ENCODE measurements at places on chromosomes 7 and 10.

DNA sequence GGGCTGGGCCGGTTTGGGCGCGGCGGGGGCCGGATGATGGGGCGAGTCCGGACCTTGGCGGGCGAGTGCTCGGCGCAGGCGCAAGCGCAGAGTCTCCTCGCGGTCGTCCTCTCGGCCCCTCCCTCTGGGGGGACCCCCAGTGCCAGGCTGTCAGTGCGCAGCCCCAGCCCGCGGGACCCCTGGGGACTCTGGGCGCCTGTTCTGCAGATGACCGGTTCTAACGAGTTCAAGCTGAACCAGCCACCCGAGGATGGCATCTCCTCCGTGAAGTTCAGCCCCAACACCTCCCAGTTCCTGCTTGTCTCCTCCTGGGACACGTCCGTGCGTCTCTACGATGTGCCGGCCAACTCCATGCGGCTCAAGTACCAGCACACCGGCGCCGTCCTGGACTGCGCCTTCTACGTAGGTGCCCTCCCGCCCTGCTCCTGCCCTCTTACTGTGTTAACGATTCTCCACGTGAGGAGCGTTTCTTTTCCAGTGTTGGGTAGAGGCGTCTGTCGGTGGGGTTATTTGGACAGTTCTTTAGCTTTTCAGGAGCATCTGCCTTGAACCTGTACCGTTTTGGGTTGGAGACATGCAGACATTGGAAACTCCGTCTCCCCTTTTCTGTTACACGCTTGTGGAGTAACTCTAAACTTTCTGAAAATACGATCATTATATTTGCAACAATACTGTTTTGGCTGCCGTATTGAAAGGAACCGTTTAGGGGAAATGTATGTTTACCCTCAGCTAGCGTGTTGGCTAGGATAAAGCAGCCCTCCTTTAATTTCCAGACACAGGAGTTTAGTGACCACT lies 706 bp downstream of the BUB3 start:
- no peak for DNase-seq

DNA sequence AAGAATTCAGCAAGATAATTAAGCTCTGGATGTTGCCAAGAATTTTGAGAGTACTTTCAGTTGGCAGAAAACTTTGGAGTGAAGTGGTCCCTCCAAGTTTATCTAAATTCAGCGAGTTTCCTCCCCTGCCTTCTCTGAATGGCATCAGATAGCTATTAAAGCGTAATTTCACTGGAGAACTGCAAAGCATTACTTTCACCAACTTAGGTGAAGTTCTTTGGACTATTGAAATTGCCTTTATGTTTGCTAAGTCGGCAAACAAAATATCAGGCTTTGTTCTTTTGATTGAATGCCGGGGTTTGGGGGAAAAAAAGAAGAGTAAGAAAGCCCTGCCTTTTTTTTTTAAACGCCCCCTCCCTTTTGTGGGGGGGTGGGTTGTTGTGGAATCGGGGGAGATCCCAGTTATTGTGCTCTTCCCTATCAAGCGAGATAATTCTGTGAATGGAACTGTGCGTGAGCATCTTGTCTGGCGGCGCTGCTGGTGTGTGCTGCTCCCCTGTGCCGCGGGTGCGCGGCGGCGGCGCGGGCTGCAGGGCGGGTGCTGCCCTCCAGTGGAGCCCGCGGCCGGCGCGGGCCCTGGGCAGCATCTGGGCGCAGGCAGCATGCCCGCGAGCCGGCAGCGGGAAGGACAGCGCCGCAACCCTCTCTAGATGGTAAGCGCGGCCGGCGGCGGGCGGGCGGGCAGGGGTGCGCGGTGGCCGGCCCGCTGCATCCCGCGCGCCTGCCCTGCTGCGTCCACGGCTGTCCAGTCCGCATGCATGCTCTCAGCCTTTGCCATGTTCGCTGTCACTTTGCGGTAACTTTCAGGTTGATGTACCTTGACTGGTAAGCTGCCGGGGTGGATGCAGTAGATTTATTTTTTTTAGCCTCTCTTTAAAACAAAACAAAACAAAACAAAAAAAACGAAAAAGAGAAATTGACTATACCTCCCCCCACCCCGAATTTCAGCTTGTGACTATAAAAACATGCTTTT lies 176.5 kb downstream of the TCF7L2 start:
- peak; percentile 71 for DNase-seq

DNA sequence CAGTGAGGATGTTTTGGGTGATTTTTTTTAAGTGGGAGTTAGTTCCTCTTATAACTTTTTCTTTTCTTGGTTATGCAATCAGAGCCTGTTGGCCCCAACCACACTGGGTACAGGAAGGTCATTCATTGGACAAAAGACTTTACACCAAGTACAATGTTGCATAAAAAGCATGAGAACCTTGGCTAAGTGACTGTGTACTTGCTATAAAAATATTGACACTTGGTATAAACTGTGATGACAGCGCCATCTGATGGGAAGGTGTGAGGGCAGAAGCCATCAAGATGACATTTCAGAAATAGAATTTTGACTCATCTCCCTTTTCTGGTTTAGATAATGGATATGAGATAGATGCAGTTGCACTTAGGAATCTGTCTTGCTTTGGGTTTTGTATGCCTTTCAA lies 126.4 kb upstream of the CCDC6 start:
- no peak for DNase-seq

GRCh38 chr7:73972614-73973013 lies 55.4 kb upstream of the ELN start:
- DNase-seq, result no peak

GRCh38 chr7:46943996-46944395 lies 637.9 kb downstream of the TNS3 start:
- no peak for DNase-seq

DNA sequence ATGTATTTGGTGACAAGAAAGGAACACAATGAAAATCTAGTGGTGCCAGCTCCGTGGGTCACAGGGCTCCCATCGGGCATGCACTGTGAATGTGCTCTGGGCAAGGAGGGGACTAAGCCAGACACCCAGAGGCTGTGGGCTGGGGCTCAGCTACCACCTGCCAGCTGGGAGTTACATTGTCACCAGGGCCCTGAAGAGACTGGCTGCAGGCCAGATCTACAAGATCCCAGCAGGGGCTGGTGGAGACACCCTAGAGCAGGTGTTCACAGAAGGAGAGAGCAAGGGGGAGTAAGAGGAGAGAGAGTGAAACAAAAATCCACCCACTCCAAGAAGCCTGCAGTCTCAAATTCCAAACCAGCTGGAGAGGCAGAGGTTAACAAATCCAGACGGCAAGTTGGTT lies 116.6 kb upstream of the ADCY1 start:
- DNase-seq, result no peak

DNA sequence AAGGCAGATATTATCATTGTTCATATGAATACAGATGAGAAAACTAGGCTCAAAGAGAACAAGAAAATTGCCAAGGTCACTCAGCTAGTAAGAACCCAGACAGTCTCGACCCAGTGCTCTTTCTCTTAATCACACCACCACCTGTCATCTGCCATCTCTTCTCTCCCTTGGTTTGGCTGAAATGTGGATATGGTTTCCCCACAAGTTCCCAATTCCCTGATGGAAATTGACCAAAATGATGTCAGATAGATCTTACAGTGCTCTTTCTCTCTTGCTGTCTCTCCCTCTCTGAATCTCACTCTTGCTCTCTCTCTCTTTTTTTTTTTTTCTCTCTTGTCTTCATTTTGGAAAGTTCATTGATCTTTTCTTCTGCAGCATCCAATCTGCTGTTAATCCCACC lies 9.1 kb downstream of the C10orf90 start:
- DNase-seq, result no peak

GRCh38 chr10:18699849-18700840 lies 40.9 kb downstream of the ARL5B start:
- no peak for DNase-seq

- DNase-seq, result no peak
These were observed 21.8 kb downstream of the VIM start for GRCh38 chr10:17249820-17250219.

DNA sequence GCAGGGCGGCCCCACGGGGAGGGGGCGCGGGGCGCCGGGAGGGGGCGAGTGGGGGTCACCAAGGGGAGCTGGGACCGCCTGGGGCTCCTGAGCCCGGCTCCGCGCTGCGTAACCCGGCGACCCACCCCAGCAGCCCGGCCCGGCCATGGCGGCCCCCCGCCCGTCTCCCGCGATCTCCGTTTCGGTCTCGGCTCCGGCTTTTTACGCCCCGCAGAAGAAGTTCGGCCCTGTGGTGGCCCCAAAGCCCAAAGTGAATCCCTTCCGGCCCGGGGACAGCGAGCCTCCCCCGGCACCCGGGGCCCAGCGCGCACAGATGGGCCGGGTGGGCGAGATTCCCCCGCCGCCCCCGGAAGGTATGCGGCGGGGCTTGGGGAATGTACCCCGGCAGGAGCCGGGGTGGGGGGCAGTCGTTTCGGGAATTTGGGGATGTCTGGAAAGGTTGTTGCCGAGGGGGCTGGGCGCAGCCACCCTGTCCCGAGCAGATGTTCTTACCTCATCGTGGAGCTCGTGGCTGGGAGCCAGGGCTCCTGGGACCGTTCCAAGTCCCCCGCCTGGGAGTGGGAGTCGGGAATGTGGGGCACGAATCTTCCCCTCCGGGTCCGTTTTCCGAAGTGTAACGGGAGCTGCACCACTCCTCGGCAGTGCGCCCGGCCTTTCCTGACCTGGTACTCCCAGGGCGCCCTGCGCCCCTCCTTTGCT lies 431 bp downstream of the ZYX start:
- DNase-seq, result no peak

GRCh38 chr7:340200-340937 lies 50.4 kb downstream of the FOXL3 start:
- no peak for DNase-seq

GRCh38 chr7:132655131-132655727 lies 79.0 kb upstream of the PLXNA4 start:
- DNase-seq, result no peak

- DNase-seq, result no peak
These were observed 368.8 kb upstream of the ZMIZ1 start for GRCh38 chr10:78699971-78700370.

DNA sequence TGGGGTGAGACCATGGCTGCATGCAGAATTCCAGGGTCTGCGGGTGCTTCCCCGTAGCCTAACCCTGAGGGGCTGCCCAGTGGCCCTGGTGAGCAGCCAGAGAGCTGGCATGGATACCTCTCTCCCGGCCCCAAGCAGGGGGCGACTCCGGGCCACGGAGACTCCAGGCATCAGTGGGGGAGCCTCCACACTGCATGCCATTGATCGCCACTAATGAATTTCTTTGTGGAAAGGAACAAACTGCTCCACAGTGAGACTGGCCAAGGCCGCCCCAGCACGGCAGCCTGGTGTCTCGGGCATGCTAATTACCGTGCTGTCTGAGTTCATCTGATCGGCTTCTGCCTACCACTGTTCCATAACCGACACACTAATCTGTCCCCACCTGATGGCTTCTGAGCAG lies 184.4 kb downstream of the GRID1 start:
- no peak for DNase-seq

DNA sequence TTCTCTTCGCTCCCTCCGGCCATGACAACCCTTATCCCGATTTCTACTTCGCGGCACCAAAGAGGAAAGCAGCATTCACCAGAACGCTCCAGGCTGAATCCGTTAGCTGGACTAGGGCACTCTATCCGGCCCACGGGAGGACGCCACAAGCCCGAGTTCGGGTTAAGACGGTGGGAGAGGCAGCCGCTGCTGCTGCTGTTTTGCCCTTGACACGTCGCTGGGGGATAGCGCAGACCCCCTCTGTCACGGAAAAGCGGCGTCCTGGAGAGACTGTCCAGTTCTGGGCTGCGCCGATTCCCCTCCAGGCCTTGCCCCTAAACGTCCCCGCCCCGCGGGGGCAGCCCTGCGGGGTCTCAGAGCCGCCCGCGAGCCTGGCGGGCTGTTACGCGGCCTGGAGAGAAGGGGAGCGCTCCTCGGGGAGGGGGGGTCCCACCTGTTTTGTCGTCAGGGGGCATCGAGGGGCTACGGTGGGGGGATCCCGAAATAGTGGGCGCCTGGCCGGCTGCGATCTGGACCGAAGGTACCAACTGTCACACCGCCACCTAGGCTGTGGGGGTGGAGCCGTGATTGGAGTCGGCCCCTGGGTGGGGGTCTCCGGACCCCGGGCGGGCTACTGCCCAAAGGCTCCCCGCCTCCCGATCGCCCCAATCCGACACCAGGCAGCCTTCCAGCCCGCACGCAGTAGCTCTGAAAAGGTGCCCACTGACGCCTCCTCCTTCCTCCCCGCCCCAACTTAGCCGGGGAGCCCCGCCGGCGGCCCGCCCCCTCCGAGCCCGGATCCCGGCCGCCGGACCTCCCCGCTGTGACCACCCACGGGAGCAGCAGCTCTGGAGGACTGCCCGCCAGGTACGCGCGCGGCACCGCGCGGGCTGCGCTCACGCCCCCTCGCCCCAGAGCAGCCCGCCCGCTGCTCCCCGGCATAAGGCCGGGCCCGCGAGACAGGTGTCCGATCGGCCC lies 772 bp downstream of the SGMS1 start:
- no peak for DNase-seq

GRCh38 chr10:75506930-75507329 lies 75.5 kb downstream of the LRMDA start:
- no peak for DNase-seq

DNA sequence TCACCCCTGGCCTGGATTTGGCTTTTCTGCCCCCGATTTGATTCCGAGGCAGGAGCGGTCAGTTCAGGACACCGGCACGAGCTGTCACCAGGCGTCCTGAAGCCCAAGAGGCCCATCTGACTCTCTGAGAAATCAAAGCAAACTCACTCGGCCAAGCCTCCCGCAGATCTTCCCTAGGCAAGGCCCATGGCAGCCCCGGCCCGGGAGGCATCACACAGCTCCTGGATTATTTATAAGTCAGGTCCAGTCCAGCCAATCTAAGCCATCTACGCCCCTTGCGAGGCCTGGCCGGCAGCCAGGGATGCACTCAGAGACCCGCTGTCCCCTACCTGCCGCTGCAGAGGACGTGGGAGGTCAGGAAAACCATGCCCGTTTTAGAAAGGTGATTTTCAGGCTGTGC lies 87.3 kb upstream of the DIP2C start:
- peak; percentile 48 for DNase-seq

DNA sequence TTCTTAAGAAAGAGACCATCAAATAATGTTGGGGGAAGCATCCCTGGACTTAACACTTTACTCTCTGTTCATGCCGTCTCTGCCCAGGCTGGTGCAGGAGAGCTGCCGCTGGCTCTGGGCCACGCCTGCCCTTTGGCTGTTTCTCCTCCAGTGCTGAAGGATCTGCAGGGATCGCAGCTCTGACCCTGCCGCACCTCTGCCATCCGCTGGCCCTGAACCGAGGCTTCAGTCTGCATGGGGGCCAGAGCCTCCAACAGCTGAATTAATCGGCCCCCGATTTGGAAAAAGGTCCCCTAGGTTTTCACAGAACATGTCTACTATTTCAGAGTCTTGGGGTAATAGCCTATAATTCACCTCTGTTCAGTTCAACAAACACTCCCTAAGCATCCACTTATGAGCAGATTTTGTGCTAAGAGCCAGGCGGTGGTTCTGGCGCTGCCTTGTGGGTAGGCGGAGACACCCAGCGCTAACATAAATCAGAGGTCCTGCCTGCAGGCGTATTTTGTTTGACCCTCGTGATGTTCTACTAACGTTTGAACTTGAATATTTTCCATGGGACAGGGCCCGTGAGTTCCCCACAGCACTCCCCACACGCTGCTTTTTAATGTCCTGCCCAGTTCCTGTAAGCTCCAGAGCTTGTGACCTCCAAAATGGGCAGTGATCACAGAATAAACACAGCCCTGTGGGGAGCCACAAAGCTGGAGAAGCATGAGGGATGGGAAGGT lies 99.0 kb downstream of the DYNC2I1 start:
- DNase-seq, result no peak

- no peak for DNase-seq
These were observed 37.5 kb downstream of the MEST start for GRCh38 chr7:130529417-130529816.

- DNase-seq, result no peak
These were observed 3.0 kb upstream of the DMBT1 start for GRCh38 chr10:122557516-122557915.

GRCh38 chr10:100186253-100187212 lies 704 bp upstream of the ERLIN1 start:
- no peak for DNase-seq

All from RWPE2 (cell line).